Trophoblast cell (in vitro differentiated cells and primary cell): ENCODE measurements at places on chromosomes 11 and 22.

GRCh38 chr11:124891373-124891861, 6.2 kb downstream of the ROBO4 start:
- no peaks in the 10 kb centered on the region for H3K36me3 ChIP-seq
- H3K27ac ChIP-seq, result no peak overlapping the region
- no peak overlapping the region for H3K4me3 ChIP-seq
- peaks cover 2% of the 10 kb centered on the region for H3K27me3 ChIP-seq
- DNase-seq, result no peak

DNA sequence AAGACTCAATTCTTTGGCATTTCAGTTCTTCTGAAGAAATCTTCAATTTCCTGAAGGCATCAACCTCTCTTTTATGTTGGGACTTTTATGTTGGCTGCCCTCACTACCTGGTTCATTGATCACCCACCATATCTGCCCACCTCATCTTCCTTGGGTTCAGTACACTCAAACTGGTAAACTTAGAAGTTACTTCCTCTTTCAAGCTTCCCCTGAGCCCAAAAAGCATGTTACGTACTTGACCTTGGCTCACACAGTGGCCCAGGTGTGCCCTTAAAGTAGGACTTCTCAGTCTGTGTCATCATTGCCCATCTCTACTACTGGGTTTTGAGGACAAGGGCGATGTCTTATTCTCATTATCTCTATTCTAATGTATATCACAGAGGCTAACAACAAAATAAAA, 86.1 kb downstream of the GRIA4 start:
- H3K4me1 ChIP-seq, result no peaks in the 10 kb centered on the region
- no peak overlapping the region for H3K27ac ChIP-seq
- no peaks in the 10 kb centered on the region for H3K36me3 ChIP-seq
- no peak for DNase-seq
- H3K27me3 ChIP-seq, result no peaks in the 10 kb centered on the region
- H3K4me3 ChIP-seq, result no peak overlapping the region

DNA sequence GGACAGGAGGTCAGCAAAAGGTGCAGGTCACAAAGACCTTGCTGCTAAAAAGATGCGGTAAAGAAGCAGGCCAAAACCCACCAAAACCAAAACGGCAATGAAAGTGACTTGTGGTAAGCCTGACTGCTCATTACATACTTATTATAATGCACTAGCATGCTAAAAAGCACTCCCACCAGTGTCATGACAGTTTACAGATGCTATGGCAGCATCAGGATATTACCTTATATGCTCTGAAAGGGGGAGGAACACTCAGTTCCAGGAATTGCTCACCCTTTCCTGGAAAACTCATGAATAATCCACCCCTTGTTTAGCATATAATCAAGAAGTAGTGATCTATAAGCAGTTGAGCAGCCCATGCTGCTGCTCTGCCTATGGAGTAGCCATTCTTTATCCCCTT, 45.2 kb upstream of the SLC5A12 start:
- no peak overlapping the region for H3K4me3 ChIP-seq
- H3K4me1 ChIP-seq, result no peaks in the 10 kb centered on the region
- no peaks in the 10 kb centered on the region for H3K36me3 ChIP-seq
- H3K27me3 ChIP-seq, result no peaks in the 10 kb centered on the region
- no peak overlapping the region for H3K27ac ChIP-seq

- H3K27ac ChIP-seq, result no peak within 1 kb of the TSS
- DNase-seq, result no peak
- H3K36me3 ChIP-seq, result peaks cover 55% of the 10 kb centered on the region
- no peaks in the 10 kb centered on the region for H3K27me3 ChIP-seq
These were observed at the start of gene FERMT3 for GRCh38 chr11:64206457-64207255. TSS of gene FERMT3 (plus strand) at chr11:64206721. CDS start at chr11:64207365, 644 bp downstream.

DNA sequence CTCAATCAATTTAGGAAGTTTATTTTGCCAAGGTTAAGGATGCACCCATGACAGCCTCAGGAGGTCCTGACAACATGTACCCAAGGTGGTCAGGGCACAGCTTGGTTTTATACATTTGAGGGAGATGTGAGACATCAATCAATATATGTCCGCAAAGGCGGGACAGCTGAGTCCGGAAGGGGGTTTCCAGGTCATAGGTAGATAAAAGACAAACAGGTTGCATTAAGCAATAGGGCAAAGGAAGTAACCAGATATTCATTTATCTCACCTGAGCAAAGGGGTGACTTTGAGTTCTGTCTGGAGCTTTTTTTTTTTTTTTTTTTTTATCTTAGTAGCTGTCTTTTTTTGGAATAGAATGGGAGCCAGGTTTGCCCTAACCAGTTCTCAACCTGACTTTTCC, 2.0 kb upstream of the TRIM34 start:
- no peak for DNase-seq
- peaks cover 12% of the 10 kb centered on the region for H3K4me1 ChIP-seq
- H3K27me3 ChIP-seq, result no peaks in the 10 kb centered on the region

DNA sequence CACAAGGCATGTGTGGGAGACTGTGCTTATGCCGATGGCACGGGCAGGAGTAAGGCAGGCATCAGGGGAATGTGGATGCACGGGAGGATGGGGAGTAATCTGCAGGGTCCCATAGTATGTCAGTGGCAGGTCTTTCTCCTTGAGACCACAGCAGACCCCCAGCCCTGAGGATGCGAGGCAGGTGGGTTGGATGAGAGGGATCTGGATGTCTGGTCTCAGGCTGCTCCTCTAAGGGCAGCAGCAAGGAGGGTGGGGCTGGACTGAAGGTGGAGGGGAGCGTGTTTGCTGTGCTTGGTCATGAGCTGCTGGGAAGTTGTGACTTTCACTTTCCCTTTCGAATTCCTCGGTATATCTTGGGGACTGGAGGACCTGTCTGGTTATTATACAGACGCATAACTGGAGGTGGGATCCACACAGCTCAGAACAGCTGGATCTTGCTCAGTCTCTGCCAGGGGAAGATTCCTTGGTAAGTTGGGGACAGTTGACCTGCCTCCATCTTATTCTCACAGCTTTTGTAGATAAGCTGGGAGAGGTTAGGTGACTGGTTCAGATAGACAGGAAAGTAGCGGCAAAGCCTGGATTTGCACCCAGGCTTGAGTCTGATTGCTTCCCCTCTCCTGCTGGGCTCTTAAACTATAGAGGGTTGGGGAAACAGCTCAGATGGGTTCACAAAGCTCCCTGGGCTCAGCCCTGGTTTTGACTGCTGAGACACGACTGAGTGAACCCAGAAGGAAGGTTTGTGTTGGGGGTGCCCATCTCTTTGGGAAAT, at the start of gene APOL1:
TSS of gene APOL1 (plus strand) at position 380 of the 769 bp plus-strand sequence. CDS start 1,823 bp downstream, outside the sequence.
- H3K27ac ChIP-seq, result no peak within 1 kb of the TSS
- no peaks in the 10 kb centered on the region for H3K4me1 ChIP-seq
- peak; percentile 74 for DNase-seq
- no peak within 1 kb of the TSS for H3K4me3 ChIP-seq

- H3K4me3 ChIP-seq, result no peak overlapping the region
- no peaks in the 10 kb centered on the region for H3K27me3 ChIP-seq
- peaks cover 4% of the 10 kb centered on the region for H3K36me3 ChIP-seq
- DNase-seq, result peak; percentile 8
- H3K27ac ChIP-seq, result no peak overlapping the region
These were observed 26.2 kb downstream of the DNHD1 start for GRCh38 chr11:6523253-6523652.

DNA sequence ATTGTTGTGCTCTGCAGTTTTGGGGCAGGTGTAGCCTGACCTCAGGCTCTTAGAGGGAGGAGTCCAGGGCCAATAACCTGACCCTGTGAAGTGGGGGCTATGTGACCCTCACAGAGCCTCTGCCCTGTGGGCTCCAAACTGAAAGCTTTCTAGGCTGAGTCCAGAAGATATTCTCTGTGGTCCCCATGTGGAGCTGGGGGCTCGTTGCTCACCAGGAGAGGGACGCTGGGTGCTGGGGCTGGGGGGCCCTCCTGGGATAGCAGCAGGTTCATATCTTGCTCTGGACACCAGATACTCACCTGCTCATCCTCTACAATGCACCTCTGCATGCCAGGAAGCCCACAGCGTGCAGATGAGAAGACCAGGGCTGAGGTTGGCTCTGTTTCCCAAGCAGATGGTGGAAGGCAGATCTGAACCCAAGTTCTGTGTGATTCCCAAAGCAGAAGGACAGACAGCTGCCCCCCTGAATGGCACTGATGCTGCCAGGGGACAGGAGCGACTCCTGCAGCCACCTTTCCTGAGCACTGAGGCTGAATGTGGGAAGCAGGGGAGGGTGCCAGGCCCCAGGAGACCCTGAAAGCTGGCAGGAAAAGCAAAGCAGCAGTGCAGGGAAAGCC, 1022.0 kb downstream of the TBC1D22A start:
- H3K4me3 ChIP-seq, result no peak overlapping the region
- no peak overlapping the region for H3K27ac ChIP-seq
- H3K4me1 ChIP-seq, result no peaks in the 10 kb centered on the region
- no peaks in the 10 kb centered on the region for H3K27me3 ChIP-seq
- no peak for DNase-seq

DNA sequence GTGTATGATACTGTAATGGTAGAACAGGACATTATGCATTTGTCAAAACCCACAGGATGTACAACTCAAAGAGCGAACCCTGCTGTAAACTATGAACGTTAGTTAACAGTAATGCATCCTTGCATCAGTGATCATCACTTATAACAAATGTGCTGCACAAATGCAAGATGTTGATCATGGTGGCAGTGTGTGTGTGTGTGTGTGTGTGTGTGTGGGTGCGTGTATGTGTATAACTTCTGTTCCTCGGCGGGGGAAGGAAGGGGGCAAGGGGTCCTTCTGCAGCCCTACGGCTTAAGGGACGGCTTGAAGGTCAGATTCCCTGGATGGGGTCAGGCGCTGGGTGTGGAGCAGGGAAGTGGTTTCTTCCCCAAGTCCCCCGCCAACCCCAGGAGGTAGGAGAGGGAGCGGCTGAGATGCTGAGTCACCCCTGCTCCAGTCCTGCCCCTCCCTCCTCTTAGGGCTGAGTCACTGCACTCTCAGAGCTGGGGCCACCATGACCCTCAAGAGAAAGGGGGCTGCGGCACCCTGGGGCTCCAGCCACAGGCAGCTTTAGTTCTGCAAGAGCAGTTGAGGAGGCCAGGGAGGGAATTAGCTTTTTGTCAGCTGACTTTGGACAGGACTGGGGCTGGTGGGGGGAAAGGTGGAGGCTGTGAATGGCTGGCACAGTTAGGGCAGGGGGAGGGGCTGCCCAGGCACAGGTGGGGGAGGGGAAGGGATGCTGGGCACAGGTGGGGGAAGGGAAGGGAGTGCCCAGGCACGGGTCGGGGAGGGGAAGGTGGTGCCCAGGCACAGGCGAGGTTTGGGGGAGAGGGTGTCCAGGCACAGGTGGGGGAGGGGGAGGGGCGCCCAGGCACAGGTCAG, 8.8 kb upstream of the CTSD start:
- no peak overlapping the region for H3K27ac ChIP-seq
- no peaks in the 10 kb centered on the region for H3K36me3 ChIP-seq
- no peaks in the 10 kb centered on the region for H3K27me3 ChIP-seq
- no peak overlapping the region for H3K4me3 ChIP-seq
- DNase-seq, result peak; percentile 27
- peaks cover 2% of the 10 kb centered on the region for H3K4me1 ChIP-seq

DNA sequence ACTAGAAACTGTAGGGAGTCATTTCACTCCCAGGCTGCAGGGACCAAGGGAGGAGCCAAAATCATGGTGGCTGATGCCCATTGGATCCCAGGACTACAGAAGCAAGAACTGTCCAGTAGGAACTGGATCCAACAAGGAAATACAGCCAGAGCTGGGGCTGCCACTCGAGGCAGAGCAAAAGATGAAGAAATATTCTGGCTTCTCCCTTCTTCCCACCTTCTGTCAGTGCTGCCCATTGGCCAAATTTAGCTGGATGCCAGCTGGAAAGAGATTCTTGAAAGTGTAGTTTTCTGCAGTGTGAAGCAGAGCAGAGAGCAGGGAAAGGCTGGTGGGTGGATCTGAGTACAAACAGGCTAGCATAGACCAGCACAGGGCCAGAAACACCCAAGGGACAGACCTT, 45.6 kb downstream of the COMMD9 start:
- no peak for DNase-seq
- no peak overlapping the region for H3K4me3 ChIP-seq
- no peak overlapping the region for H3K27ac ChIP-seq
- no peaks in the 10 kb centered on the region for H3K4me1 ChIP-seq
- no peaks in the 10 kb centered on the region for H3K27me3 ChIP-seq

- H3K36me3 ChIP-seq, result peaks cover 74% of the 10 kb centered on the region
- H3K4me3 ChIP-seq, result no peak overlapping the region
- no peak for DNase-seq
- no peaks in the 10 kb centered on the region for H3K27me3 ChIP-seq
- no peaks in the 10 kb centered on the region for H3K4me1 ChIP-seq
These were observed 13.8 kb downstream of the SMARCB1 start for GRCh38 chr22:23800297-23801237.

GRCh38 chr22:20258584-20259326, 9.4 kb downstream of the RTN4R start:
- H3K27me3 ChIP-seq, result no peaks in the 10 kb centered on the region
- no peaks in the 10 kb centered on the region for H3K36me3 ChIP-seq
- no peaks in the 10 kb centered on the region for H3K4me1 ChIP-seq
- no peak overlapping the region for H3K4me3 ChIP-seq
- DNase-seq, result peak; percentile 18

DNA sequence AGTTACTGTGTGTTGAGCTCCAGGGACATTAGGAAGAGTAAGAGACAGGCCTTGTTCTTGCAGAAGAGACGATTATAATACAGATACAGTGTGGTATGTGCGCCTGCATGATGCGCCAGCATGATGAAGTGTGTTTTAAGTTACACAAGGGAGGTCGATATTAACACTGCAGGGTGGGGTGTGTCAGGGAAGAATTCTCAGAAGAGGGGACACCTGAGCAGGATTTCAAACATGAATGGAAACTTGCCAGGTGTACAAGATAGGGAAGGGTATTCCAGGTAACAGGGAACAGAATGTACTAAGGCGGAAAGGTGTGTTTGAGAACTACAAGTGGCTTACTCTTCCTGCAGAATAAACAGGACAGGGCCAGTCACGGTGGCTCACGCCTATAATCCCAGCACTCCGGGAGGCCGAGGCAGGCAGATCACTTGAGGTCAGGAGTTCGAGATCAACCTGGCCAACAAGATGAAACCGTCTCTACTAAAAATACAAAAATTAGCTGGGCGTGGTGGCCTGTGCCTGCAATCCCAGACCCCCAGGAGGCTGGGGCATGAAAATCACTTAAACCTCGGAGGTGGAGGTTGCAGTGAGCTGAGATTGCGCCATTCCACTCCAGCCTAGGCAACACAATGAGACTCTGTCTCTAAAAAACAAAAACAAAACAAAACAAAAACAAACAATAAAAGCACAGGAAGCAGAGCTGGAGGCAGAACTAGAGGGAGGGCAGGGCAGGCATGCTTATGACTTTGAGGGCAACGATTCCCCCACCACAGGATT, 59.0 kb downstream of the SYN3 start:
- H3K27me3 ChIP-seq, result no peaks in the 10 kb centered on the region
- H3K4me3 ChIP-seq, result no peak overlapping the region
- H3K36me3 ChIP-seq, result no peaks in the 10 kb centered on the region

GRCh38 chr11:115256397-115257197, 247.6 kb downstream of the CADM1 start:
- H3K27me3 ChIP-seq, result no peaks in the 10 kb centered on the region
- H3K36me3 ChIP-seq, result no peaks in the 10 kb centered on the region
- H3K4me3 ChIP-seq, result no peak overlapping the region
- no peaks in the 10 kb centered on the region for H3K4me1 ChIP-seq
- H3K27ac ChIP-seq, result no peak overlapping the region
- no peak for DNase-seq

GRCh38 chr11:70612459-70613141, 214.3 kb downstream of the CTTN start:
- no peaks in the 10 kb centered on the region for H3K27me3 ChIP-seq
- peaks cover 11% of the 10 kb centered on the region for H3K4me1 ChIP-seq
- no peak overlapping the region for H3K4me3 ChIP-seq
- H3K27ac ChIP-seq, result no peak overlapping the region
- H3K36me3 ChIP-seq, result no peaks in the 10 kb centered on the region

- no peak overlapping the region for H3K4me3 ChIP-seq
- H3K27me3 ChIP-seq, result no peaks in the 10 kb centered on the region
- H3K27ac ChIP-seq, result no peak overlapping the region
- no peak for DNase-seq
- H3K4me1 ChIP-seq, result peaks cover 1% of the 10 kb centered on the region
- H3K36me3 ChIP-seq, result no peaks in the 10 kb centered on the region
These were observed 15.2 kb downstream of the ROBO4 start for GRCh38 chr11:124882339-124883071.
